Stimulated activated CD4-positive, alpha-beta T cell treated with anti-CD3 and anti-CD28 coated beads, Interleukin-4, amount 100 ng/mL, for 1 hour (primary cell): ENCODE measurements at places on chromosomes 7 and 10.
A peak's percentile ranks its signal among the peaks of the same experiment; 100 is the strongest.

GRCh38 chr7:114972567-114972966 is 50.7 kb downstream of the MDFIC start:
- DNase-seq: no peak

DNA sequence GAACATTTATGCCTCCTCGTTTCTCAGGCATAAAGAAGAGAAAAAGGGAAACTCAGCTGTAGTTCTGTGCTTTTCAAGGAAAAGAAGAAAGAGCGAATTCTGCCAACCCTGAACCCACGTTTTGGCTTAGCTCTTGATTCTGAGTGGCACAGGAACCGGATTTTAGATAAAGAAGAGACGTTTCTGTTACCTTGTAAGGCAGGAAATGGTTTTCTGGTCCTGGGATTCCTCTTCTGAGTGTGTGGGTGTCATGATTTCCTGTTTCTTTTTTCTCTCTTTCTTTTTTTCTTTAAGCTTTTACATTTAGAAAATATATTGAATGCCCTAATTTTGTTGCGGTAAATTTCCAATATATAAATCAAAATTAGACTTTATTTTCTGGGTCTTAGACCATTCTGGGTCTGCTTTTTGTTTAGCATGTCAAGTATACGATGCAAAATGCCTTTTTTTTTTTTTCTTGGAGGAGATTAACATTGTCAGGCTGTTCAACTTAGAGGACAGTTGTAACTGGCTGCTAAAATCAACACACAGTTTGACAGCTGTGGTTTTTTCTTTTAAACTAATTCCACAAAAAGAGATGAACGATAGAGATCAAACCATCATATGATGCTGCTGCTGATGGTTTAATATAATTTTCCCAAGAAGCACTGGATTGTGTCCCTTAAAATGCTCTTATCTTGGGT is 190.8 kb downstream of the GATA3 start:
- no peak for DNase-seq

- no peak for DNase-seq
Observed at GRCh38 chr10:7279303-7279702, 131.5 kb downstream of the SFMBT2 start.

DNA sequence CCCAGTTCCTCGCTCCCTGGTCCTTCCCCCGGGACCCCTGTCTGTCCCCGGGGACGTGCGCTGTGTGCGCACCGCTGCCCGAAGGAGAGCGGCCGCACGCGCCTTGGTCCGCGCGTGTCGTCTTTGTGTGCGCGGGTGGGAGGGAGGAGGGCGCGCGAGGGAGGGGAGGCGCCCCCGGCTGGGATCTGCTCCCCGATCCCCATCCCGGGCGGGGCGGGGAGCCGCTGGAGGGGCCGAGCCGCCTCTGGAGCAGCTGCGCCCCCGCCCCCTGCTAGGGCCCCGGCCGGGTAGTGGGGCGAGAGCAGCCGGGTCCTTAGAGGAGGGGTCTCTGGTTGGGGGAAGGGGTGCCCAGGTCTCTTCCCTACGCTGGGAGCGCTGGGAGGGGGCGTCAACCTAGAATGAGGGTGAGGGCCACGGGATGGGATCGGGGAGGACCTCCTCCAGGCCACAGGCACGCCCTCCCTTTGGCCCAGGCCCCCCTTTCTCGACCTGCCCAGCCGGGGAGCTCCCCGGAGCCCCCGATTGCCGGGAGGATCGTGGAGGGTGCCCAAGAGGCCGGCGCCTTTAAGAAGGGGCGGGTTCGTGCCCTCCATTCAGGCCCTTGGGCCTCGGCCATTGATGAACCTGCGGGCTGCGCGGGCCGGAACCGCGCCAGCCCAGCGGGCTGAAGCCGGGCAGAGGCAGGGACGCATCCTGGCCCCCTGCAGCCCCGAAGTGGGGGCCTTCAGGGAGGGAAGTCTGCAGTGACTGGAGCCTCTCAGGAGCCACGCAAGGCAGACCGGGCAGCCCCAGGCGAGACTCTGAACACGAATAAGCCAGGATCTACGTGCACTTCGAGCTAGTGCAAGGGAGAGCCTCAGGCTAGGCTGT is 678 bp downstream of the SH2B2 start:
- peak; percentile 13 for DNase-seq

DNA sequence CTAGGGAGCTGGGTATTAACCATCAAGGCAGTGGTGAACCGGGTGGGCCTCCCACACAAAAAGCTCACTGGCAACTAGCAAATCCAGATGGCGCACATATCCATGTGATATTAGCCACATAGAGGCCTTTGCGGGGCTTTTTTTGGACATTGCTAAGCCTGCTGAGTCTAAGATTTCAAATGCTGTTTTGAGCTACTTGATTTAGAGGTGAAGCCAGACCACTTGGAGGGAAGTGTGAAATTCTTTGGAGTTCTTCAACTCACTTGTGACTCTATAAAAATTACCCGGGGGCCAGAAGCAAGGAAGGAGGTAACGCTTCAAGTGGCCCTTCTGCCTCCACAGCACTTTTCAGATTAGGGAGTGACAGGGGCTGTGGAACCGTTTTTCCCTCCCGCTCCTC is 619.8 kb upstream of the GALNT17 start:
- DNase-seq: no peak

DNA sequence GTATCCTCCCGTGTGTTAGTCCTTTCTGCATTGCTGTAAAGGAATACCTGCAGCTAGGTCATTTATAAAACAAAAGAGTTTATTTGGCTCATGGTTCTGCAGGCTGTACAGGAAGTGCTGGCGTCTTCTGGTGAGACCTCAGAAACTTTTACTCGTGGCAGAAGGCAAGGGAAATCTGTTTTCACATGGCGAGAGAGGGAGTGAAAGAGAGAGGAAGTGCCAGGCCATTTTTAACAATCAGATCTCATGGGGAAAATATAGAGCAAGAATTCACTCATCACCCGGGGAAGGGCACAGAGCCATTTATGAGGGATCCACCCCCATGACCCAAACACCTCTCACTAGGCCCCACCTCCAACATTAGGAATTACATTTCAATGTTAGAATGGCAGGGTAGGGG is 952.2 kb downstream of the CNTNAP2 start:
- DNase-seq: no peak

DNA sequence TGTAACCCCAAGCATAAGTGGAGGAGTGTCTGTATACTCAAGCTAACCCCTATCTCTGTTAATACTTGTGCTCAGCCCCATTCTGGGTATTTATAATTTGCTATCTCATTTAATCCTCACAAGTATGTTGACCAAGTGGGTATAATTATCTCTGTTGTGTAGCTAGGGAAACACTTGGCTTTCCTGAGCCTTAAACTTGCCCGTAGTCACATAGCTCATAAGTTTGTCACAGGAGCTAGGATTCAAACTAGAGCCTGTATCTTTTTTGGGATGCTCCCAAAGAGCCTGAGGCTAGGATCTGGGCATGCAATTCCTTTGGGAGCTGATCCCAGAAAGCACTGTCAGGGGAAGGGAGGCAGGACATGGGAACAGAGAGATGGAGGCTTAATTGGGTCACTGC is 377.4 kb downstream of the GALNT17 start:
- DNase-seq: no peak

DNA sequence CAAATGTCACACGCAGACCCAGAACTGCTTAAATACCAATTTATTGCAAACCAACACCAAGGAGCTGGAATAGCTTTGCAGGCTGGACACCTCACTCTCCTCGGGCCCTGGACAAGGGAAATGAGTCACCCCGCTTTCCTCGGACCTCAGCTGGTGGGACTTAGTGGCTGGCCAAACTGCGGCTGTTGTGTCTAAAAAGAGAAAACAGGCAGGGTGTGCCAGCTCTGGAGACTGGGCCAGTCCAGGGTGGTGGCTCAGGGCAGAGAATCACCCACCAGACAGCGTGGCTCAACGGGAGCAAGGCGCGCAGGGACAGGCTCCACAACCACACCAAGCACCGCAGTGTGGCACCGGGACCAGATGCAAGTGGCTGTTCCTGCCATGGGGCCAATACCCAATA is 58.2 kb upstream of the CAMK2B start:
- DNase-seq: no peak

DNA sequence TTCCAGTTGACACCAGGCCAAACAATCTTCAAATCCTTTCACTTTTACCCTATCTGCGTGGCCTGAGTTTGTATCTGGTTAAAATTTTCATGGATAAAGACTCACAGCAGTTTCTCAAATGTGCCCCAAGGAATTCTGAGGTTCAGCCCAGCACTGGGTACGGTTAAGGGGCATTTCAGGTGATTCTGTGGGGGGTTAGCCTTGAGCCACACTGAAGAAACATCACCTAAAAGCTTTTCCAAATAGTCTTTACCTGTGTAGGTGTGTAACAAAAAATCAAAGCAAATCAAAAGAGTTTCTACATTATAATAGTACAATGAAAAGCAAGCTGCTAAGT is 83.8 kb upstream of the DNAJC1 start:
- no peak for DNase-seq

GRCh38 chr10:128007056-128007455 is 100.2 kb downstream of the PTPRE start:
- DNase-seq: no peak

GRCh38 chr7:67407392-67408071 is 410.9 kb downstream of the TYW1 start:
- DNase-seq: no peak

GRCh38 chr10:96687317-96688012 is 32.8 kb downstream of the PIK3AP1 start:
- DNase-seq: no peak

DNA sequence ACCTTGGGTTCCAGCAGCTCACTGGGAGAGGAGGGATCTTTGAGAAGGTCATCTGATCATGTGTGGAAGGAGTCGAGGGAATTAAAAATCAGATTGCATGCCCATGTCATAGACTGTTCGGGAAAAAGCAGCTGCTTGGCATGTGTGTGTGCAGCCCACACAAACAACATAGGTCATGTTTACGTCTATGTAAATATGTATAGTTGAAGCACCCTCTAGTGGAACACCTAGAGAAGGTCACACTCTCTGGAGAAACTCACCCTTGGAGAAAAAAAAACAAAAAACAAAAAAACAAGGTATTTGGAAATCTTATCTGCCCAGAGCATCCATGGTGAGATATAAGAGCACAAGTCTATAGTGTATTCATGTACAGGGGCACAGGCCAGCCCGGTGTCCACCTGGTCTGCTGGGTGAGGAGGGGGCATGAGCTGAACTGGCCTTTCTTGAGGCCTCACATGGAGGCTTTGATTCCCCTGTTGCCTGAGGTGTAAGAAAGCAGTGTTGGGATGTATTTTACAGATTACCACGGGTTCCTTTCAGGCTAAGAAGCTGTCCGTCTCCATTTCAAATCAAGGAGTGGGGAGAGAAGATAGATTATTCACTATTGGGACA is 98.0 kb downstream of the NPY start:
- DNase-seq: no peak

GRCh38 chr10:30057894-30058556 is 1.4 kb downstream of the JCAD start:
- DNase-seq: no peak

DNA sequence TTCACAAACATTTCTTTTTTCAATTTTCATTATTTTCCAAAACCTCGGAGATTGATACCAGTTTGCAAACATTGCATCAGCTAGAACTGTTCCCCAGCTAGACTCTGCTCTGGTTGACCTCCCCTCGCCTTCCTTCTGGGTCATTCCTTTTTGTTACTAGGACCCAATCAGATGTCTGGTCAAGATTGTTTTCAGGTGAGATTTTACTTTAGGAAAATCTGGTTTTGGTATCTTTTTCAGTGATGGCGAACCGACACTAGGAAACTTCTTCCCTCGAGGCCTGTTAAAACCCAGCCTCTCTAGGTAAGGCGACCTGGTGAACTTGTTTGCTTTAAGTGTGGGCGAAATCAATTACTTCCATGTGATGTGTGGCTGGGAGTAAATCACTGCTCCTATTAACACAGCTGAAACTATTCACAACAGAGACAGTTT is 8.4 kb downstream of the PROSER2 start:
- DNase-seq: no peak

DNA sequence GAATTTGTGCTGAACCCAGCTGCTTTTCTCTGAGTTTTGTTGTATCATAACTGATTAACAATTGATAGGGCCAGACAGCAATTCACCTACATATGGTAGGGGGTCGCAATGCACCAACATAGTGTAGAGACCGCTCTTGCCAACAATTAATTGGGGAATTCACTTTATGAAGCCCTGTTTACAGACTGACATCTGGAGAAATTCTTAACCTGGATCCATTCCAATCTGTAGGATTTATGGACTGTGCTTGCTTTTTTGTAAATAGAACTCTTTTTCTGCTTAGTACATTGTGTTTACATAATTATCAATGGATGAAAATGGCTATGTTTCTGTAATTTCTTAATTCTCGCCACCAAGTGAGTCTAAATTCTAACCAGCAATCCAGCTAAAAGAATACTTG is 311.7 kb upstream of the BMPER start:
- DNase-seq: no peak

- no peak for DNase-seq
Observed at GRCh38 chr10:33773253-33773573, 438.7 kb upstream of the NRP1 start.

DNA sequence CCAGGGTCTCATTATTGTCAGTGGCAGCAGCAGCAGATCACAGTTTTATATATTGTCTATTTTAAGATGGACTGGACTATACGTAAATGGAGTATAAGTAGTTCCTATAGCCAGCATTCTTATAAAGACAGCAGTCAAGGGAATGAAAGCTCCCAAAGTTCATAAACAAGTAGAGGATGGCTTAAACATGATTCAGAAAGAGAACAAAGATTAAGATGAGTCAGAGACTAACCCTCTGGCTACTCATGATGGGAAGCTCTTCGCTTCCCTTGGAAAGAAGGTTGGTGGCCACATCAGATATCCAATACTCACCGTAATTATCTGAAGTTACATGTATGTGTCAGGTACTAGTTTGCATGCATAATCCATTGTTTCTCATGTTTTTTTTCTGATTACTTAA is 277.0 kb downstream of the INHBA start:
- DNase-seq: no peak

DNA sequence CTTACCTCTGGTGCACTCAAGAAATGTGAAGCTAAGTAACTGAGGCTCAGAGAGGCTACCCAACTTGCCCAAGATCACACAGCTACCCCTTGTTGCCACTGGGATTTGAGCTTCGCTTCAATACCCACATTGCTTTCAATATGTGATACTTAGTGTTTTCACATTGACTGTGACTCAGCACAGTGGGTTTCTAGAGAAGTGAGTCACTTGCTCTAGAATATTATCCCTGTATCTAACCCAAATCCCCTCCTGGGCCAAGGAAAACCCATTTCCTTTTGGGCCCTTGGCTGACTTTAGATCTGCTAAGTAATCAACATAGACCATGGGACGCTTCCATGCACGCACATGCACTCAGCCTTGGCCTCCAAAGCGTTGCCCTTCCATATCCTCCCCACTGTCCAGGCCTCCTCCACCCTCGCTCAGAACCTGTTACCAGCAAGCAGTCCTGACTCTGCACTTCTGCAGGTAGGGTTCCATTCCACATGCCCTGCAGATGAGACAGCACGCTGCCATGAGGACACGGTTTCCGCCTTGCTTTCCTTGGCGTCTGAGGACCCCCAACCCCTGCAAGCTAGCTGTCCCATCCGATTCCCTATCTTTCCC is 87.7 kb upstream of the CHST15 start:
- no peak for DNase-seq

- DNase-seq: no peak
Observed at GRCh38 chr10:133050371-133050770, 37.4 kb upstream of the ADGRA1 start.
